ENCODE measurements at places on chromosomes 4 and X.

- peak; percentile 60 for DNase-seq
Observed at GRCh38 chr4:2059046-2059725, at the start of gene NAT8L. TSS of gene NAT8L (plus strand) at chr4:2059327. CDS start at chr4:2059512, 185 bp downstream.

DNA sequence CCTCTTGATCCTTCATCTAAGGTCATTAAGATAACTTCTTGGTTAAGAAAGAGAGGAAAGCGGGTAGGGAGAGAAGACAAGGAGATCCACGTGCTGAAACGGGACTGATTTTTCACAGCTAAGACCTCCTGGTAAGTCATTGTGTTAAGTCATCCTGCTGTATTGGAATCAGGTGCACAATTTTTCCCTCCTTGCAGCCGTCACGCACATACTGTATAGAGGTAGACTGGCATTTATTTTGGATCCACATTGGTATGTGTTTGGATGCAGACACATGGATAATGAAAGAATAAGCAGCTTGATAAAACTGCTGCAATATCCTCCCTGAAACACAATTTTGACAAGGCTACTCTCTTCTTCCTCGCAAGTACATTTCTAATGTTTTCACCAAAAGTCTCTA, 60.1 kb upstream of the NAP1L5 start:
- no peak for DNase-seq

DNA sequence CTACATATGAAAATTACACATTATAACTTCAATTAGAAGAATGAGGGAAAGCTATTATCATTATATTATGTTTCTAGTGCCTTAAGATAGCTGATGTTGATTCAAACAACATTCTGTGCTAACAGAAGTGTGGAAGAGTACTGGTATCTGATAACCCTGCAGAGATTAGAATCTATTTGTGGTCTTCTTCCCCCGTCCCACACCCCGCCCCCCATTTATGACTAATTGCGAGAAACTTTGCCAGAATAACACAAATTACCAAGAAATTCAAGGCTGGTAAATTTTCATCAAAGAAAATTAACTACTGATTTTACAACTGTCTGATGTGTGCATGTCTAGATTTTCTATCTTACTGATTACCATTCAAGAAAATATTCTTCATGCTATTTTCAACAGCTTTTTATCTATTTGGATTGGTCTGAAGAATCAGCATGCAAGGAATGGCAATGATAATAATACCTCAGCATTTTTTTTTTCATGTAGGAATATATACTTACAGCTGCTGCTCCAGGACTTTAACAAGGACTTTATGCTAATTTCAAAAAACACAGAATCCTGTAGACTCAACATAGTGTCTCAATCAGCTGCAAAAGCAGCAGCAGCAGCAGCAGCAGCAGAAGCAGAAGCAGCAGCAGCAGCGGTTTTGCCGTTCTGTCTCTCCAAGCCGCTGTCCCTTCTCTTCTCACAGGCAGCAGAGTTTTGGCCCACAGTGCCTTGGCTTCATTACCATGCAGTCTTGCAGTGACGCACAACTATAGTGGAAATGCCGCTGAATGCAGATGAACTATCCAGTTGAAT, 126.7 kb downstream of the FRYL start:
- no peak for DNase-seq

GRCh38 chr4:93540562-93540961, 288.0 kb upstream of the ATOH1 start:
- no peak for DNase-seq

DNA sequence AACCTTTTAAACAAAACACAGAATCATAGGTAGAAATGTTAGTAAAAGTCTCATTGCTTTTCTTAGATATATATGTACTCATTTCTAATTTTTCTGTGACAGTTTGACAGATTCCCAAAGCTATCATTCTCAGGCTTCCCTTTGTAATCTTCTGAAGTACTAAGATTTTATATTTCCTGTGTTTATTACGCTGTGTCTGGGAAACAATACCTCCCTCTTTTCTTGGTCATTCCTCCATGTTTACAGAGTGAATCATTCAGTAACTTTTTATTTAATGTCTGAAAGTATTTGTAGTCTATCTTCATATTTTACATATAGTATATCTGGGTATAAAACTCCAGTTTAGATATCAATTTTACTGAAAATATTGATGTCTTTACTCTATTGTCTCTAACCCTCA, 1826.3 kb upstream of the IGFBP7 start:
- no peak for DNase-seq

DNA sequence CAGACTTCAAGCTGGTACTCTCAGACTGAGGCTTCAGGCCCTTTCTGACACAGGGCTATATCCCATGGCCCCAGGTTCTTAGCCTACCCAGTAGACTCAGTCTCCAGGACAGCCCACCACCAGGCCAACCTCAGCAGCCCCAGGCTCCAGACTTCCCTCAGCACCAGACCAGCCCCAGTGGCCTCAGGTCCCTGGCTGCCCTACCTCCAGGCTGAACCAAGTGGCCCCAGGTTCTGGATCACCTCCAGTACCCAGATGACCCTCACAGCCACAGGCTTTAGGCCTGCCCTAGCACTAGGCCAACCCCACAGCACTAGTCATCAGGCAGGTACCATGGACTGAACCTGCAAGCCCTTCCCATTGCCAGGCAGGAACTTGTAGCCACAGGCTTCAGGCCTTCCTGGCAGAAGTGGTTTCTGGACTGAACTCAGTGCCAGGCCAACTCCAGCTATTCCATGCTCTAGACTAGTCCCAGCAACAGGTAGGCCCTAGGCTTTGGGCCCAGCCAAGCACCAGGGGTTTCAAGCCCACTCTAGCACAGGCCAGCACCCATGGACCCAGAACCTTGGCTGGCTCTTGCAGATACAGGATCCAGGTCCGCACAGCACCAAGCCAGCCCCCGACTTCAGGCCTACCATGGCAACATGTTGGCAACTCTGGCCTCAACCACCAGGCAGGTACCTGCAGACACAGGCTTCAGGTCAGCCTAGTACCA, 45.7 kb upstream of the MAGED4 start:
- DNase-seq, result no peak

DNA sequence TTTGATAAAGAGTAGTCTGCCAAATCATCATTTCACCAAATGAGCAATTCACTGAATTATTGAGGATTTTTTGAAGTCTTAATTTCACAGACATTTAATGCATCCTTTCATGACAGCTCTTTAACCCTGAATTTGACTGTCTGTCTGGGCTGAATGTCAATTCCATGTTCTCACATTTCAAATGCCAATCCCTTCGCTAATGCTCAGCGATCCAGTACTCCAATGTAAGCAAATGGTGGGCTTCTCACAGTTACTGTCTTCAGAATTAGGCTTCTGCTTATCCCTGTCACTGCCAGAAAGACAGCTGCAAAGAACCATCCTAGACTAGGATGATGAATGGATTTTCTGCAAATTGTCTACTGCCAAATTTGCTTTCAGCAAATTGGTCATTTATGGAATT, 36.2 kb upstream of the USP38 start:
- DNase-seq, result no peak

DNA sequence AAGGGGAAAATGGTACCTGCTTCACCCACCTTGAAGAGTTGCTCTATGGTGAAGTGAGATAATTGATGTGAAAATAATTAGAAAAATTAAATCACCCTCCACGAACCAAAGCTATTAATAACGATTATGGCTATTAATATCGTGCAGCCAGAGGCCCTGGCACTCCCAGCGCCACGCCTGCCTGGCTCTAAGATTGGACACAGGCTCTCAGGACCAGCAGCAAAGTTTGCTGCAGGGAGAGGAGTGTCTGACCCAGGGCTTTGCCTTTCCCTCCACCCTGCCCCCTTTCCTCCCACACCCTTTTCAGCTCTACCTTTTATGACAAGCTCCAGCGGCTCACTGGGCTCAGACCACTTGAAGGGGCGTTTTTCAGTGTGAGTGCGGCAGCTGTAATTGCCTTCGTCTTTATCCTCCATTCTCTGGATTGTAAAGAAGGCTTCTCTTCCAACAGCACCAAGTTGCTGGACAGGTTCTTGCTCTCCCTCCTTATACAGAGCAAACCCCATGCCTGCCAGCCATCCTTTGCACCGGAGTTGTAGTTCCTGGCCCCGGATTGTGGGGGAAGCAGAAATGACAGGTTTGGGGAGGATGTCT, 11.5 kb downstream of the IGSF1 start:
- no peak for DNase-seq

DNA sequence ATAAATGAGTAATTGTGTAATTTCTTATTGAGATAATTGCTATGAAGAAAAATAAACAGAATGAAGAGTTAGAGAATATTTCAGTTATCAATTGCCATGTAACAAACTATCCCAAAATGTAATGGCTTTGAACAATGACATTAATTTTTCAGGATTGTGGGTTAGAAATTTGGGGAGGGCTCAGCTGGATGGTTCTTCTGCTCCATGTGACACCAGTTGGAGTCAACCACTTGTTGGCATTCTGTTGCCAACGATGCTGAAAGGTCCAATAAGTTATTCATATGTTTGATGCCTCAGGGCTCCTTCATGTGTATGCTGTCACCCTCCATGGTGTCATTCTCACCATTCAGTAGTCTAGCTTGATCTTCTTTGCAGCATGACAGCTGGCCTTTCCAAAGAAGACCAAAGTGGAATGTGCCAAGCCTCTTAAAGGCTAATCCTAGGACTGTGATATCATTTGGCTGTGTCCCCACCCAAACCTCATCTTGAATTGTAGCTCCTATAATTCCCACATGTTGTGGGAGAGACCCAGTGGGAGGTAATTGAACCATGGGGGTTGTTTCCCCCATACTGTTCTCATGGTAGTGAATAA, 20.9 kb upstream of the CCDC149 start:
- DNase-seq, result no peak

DNA sequence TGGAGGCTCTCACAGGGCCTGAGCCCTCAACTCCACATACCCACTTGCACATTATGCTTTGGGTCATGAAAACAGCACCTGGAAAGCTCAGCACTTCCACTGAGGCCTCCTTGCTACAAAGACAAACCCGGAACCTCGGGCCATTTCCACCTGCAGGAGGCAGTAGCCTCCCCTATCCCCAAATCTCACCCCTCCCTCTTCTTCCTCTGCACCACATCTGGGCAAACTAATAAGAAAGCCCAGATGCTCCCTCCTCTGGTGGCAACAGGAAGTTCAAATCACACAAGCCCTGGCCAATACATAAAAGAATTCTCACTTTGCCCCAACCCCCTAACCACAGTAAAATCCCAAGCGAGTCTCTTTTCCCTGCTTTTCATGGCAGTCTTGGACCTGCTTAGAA, 136.4 kb downstream of the MAPK10 start:
- DNase-seq, result no peak

GRCh38 chr4:153242839-153243324, 38.6 kb downstream of the TRIM2 start:
- no peak for DNase-seq

DNA sequence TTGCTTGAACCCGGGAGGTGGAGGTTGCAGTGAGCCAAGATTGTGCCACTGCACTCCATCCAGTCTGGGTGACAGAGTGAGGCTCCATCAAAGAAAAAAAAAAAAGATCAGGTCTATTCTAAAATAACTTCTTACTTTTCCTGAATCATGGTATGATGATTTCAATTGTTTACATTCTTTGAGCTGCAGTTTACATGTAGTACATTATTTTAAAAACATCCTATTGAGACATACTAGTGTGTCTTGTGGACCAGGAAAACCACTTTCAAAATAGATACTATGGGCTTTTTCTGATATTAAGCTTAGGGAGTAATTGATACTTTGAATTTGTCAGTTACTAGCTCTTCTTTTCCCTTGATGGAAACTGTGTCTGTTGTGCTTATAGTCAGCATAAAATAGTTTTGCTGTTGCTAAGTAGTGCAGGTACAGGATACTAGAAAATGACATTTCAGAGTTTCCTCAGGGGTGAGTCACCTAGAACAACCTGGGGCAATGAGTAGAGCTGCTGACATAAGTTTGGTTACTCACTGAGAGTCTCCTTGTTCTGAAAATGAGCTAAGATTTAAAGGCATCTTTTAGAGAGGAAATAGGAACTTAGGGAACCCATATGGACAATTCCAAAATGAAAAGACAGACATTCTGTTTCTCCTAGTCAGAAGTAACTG, 53.2 kb upstream of the C4orf54 start:
- no peak for DNase-seq

GRCh38 chr4:47942081-47942819, 27.9 kb upstream of the NFXL1 start:
- no peak for DNase-seq

DNA sequence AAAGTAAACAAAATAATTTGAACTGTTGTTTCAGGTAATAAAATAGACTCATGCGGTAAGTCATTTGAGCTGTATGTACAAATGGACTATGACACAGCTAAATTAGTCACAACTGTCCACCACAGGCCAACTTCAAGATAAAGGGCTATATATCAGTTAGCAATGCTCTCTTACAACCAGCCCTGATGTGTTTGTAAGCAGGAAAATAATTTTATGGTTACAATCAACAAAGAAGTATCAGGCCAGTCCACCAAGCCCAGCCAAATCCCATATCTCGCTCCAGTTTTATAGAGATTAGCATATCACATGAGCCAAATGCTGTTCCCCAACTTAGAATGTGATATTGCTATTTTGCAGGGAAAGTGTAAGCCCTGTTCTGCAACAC, 511 bp upstream of the DUSP21 start:
- peak; percentile 11 for DNase-seq

GRCh38 chr4:101232074-101232776, 115.1 kb downstream of the PPP3CA start:
- DNase-seq, result no peak

DNA sequence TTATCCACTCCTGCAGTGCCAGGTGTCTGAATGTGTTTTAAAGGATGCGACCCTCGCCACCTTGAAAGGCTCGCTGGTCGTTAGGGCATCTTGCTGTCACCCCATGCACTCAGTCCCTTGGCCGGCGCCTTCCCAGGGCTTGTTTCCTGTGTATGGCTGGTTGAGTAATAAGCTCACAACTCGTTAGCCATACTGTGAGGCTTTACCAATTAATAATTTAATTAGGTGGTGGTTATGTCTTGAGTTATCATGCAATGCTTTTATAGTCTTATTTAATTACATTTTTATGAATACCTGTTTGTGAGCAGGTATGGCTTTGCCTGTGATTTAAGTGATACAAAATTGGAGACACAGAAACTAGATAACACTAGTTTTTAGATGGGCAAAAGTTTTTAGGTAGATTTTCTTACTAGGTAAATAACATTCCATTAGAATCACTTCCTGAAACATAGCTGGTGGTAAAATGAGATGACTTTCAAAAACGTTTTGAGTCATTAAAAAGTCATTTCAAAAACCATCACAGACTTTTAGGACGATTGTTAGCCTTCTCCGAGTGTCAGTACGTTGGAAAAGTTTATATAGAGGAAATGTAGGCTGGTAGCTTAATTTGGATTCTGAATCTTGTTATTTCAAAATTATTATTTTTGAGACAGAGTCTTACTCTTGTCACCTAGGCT, 18.2 kb downstream of the PTTG2 start:
- peak; percentile 19 for DNase-seq

All from LoVo (cell line).